ENCODE measurements at places on chromosomes 5 and 9.
A peak's percentile ranks its signal among the peaks of the same experiment; 100 is the strongest.

- DNase-seq: no peak
Measured at GRCh38 chr5:55715519-55716078, 3.5 kb upstream of the SLC38A9 start.

GRCh38 chr5:52838326-52839015 is 50.8 kb downstream of the ITGA1 start:
- no peak for DNase-seq

DNA sequence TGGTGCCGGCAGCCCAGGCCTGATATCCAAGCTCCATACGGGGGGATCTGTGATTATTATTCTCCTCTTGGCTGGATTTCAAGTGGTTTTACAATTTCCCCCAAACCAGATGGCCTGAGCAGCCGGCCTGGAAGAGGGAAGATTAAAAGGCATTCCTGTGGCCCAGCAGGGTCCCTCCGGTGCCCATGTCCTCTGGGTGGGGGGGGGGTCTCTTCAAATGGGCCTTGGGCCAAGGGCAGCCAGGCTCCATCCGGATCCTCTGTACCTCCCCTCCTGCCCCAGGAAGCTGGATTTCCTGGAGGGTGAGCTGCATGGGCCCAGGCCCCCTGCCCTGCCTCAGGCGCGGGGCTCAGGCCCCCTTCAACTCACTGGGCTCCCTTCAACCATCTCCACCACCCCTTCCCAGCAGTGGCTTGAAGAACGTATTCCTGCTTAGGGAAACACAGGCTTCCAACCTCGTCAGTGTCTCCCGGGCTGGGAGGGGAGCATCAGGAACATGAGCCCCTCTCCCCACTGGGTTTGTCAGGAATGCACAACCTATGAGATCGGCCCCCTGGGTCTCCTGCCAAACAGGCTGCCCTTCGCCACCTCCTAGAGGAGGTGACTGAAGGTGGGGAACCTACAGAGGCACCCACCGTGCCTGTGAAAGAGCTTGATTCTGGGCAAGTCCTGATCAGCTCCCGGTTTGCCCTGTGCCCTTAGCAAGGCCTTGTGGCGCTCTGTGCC is 62.9 kb upstream of the ORM1 start:
- DNase-seq: no peak

DNA sequence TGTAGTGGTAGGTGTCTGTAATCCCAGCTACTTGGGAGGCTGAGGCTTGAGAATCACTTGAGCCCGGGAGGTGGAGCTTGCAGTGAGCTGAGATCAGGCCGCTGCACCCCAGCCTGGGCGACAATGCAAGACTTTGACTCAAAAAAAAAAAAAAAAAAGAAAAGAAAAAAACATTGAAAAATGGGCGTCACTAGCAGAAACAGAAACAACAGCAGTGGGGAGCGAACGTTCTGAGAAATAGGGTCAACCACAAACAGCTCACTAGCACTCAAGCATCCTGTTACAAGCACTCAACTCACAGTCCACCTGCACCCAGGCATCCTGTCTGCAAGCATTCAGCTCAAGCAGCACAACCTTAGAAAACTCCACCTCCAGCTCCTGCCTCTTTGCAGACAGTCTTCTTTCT is 17.2 kb downstream of the TRIM14 start:
- DNase-seq: peak; percentile 37

GRCh38 chr9:115006660-115007059 is 76.3 kb upstream of the TNFSF8 start:
- DNase-seq: peak; percentile 13

DNA sequence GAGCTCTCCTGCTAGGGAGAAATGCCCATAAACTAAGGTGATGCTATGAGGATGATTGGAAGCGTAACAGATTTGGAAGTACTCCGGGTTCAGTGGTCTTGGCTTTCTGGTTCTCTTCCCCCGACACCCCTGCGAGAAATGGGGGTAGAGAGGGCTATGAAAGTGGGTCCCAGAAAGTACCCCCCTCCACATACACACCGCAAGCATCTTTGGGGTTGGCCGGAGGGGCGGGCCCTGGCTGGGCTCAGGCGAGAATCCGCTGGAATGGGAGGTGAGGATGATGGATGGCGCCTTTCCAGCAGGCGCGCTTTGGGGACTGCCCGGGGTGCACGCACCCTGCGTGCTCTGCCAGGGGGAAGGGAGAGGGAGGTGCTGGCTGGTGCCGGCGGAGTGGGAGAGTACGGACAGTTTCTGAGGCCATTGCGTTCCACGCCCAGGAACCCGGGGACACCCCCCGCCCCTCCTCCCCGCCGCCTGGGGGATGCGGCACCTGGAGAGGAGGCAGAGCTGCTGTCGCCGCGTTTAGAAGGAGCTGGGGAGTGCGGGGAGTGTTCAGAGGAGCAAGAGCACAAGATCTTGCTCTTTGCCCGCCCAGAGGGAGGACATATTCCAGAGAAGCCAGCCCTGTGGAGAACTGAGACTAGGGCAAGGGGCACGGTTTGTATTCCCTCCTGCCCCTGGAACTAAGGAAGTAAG is 1.9 kb downstream of the PCSK5 start:
- no peak for DNase-seq

DNA sequence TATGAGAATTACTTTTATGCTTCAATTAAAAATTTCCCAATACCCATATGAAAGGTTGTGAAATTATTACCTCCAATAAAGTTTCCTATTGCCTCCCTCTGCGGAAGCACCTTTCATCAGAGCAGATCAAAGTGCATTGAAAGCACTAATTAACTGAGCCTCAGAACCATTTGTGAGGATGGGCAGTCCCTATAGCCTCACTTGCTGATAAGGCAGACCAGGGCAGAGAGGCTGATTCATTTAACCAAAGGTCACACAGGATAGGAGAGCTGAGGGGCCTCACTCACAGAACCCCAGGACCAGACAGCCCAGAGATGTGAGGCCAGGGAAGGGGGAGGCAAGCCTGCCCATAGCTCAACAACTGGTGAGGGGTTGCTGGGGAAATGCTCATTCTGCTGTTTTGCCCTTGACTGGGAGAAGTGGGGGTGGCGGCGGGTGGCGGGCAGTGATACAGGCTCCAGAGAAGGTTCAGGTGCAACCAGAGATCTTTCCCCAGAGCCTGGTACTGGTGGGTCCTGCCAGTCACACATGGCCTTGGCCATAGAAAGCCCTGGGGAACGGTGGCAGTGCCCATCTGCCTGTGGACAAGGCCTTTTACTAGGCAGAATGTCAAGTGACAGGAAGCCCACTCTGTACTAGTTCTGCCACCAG is 57.9 kb downstream of the MACROH2A1 start:
- DNase-seq: no peak

GRCh38 chr5:142063878-142064331 is 44.7 kb upstream of the NDFIP1 start:
- DNase-seq: no peak

DNA sequence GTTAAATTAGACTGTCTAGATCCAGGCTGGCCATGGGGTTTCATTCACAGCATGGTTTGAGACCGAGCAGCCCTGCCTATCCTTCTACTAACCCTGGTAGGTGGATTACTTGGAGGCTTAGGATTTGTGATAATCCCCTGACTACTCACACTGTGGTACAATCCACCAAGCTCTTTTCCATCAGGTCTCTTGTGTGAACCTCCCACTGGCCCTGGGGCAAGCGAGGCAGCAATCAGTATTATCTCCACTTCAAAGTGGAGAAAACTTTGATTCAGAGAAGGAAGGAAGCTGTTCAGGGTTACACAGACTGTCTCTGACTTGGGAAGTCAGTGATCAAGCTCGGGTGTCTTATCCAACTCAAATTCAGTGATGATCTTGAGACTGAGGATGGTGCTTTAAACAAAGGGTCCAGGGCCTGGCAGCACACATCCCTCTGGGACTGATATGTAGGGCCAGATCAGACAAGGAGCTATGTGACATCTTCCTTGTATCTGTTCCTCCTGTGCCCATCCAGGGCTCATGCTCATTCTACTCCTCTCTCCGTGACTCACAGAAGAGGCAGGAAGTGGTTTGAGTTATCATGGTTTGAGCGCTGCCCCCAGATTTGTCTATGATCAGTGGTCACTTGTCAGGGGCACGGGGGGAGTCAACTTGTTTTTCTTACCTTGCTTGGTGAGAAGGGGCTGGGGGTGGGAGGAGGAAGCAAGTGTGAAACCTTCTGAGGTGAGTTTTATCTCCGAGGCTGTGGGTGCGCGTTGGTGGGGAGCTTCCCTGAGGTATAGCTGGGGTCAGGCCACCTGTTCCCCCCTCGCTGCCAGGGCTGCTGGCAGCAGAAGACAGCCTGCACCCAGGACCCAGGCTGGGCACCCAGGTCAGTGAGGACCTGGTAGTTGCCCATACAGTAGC is 48.6 kb downstream of the RGS3 start:
- DNase-seq: peak; percentile 81

DNA sequence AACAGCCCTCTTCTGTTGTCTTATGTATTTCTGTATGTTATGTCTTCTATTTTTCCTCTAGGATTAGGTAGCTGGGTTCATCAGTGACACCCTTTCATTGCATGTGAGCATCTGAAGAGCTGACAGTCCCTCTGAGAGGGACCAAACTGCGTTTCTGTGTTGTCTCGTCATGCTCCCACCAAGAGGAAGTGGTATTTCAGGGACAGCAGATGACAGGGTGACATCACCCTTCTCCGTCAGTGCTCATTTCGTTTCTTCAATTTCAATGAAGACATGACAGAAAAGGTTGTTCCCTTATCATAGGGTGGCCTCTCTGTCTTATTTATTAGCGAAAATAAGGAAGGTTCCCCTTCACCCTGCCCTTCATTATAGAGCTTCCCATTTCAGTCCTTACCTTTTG is 225.9 kb upstream of the NR4A3 start:
- DNase-seq: no peak

GRCh38 chr5:55276771-55277170 is 30.7 kb downstream of the DHX29 start:
- DNase-seq: no peak

- no peak for DNase-seq
Measured at GRCh38 chr5:141832131-141832530, 46.1 kb downstream of the PCDH1 start.

DNA sequence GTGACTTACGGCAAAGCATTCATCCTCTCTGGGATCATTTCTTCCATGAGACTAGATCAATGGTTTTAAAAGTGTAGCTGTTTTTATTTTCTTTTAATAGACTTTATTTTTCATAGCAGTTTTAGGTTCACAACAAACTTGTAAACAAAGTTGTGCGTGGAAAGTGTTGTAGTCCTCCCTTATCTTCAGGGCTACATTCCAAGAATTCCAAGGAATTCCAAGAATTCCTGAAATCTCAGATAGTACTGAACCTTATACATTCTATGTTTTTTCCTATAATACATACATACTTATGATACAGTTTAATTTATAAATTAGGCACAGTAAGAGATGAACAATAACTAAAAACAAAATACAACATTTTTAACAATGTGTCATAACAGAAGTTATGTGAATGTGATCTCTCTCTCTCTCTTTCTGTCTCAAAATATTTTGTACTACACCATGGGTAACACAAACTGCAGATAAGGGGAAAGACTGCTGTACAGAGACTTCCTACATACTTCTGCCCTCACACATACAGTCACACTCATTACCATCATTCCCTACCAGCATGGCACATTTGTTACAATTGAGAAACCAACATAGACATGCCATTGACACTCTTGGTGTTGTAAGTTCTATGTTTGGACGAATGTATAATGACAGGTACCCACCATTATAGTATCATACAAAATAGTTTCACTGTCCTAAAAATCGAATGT is 1933.2 kb upstream of the WWC1 start:
- no peak for DNase-seq

GRCh38 chr9:86614871-86615849 is 260.9 kb upstream of the TUT7 start:
- DNase-seq: no peak

DNA sequence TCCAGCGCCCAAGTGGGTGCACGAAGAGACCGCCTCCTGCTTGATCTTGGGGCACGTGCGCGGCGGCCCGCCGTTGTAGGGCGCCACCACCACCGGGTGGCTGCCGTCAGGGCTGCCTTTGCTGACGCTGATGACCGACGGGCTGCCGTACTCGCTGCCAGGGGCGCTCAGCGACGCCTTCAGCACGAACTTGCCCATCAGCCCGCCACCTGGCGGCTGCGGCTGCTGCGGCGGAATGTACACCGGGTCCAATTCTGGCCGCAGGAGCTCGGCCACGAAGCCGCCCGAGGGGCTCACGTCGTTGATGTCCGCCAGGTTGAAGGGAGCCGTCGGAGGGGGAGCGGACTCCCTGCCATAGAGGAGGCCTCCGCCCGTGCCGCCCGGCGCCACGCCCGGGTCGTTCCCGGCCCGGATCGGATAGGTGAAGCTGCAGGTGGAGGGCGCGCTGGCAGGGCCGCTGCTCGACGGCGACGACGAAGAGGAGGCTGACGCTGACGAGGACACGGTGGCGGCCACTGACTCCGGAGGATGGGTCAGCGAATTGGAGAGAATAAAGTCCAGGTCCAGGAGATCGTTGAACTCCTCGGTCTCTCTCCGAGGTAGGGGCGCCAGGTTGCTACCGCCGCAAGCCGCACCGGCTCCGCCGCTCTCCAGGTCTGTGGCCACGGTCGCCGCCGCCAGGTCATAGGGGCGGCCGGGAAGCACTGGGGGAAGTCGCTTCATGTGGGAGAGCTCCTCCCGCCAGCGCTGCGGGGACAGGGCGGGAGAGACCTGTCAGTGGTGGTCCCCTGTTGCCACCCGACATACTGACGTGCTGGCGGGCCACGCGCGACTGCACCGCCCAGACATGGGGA is 1.8 kb downstream of the KLF4 start:
- no peak for DNase-seq

- no peak for DNase-seq
Measured at GRCh38 chr5:36558641-36559040, 47.8 kb upstream of the SLC1A3 start.

- no peak for DNase-seq
Measured at GRCh38 chr5:96691503-96692303, 29.5 kb downstream of the CAST start.

- no peak for DNase-seq
Measured at GRCh38 chr9:73118898-73119554, 32.6 kb upstream of the ANXA1 start.

DNA sequence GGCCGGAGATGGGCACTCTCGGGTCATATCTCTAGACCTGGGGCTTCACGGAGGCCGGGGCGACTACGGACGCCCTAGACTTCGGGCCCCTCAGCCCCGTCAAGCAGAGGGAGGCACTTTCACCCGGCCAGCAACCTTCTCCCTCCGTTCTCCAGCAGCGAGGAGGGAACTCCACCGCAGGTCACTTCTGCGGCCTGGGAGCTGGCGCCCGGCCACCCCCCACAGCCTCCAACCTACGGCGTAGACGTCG is 201 bp downstream of the DOLK start:
- no peak for DNase-seq

DNA sequence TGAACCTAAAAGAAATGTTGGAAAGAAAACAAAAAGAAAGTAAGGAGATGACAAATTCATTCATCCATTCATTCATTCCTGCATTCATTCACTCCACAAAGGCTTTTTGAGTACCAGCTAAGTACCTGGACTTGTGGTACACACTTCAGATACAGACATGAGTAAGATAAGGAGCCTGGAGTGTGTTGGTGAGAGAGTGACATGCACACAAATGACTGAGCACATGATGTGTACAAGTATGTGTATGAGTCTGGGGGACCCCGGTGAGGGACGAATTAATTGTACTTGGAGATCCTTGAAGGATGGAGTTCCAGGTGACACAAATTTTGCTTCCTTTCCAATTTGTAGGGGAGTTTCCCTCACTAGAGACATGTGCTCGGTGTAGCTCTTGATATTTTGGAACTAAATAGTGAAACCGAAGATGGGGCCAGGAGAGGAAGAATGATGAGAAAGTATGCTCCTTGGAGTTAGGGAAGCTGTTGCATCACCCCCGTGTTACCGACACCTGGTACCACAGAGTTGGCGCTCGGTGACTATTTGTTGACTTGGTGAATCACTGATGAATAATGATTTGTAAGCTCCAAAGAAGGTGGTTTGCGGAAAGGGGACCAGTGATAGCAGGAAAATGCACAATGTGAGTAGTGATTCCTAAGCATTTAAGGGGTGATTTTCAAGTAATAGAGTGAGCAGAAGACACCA is 509.8 kb downstream of the CCDC171 start:
- no peak for DNase-seq

All from stimulated activated CD8-positive, alpha-beta memory T cell treated with anti-CD3 and anti-CD28 coated beads, Interleukin-2, amount 100 ng/mL, for 48 hours (primary cell).